AG09309 (cell line): ENCODE measurements at places on chromosomes 2 and 18.

GRCh38 chr18:2417861-2418610, 153.3 kb downstream of the METTL4 start:
- DNase-seq, result no peak

GRCh38 chr2:169090133-169090820, 20.9 kb downstream of the DHRS9 start:
- no peak for DNase-seq

- DNase-seq, result no peak
Measured at GRCh38 chr2:162381851-162382250, 37.9 kb downstream of the GCA start.

GRCh38 chr2:122011493-122012270, 256.2 kb downstream of the TSN start:
- DNase-seq, result no peak

DNA sequence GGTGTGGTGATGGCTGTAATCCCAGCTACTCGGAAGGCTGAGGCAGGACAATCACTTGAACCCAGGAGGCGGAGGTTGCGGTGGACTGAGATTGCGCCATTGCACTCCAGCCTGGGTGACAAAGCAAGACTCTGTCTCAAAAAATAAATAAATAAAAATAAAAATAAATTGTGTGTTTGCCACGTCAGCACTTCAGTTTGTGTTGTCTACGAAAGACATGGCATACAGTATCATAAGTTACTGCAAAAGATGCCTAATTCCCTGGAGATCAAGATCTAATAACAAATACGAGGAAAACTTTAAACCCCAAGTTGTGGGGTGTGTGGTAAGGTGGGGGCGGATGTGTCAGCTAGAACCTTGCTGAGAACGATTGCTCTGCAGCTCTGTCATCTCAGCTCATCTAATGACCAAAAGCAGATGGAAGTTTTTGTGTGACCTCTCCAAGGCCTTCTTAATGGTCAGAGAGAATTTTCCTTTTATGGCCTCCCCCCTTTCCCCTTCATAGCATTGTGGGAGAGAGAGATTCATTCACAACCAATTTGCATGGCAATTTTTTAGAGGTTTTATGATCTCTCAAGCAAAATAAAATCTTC, 11.3 kb downstream of the NPAS2 start:
- no peak for DNase-seq

GRCh38 chr18:79385708-79386341, 9.9 kb upstream of the NFATC1 start:
- DNase-seq, result no peak

DNA sequence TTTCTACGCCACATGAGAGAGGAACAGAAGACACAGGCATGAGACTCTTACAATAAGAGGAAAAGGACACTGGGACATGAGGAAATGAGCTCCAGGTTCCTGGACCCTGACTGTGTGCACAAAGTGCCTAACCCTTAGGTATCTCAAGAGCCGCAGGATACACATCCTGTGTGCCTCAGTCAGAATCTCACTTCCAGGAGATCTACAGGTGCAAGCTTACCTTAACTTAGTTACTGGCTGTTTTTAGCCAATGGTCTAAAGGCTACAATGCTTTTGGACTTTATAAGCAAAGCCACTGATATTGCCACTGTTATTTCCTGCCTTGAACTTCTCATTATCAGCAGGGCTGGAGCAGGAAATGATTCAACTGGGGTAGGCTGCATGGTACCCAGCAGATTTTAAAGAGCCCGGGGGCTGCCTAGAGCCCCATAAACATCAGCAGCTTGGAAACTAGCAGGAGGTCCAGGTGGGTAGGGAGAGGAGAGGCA, 254.4 kb downstream of the ZNF521 start:
- DNase-seq, result no peak
